ENCODE measurements at places on chromosomes 6 and 20. TPM values are rescaled to one million over a fixed set of nuclear protein-coding genes. Genes with fewer than 3 reads are reported as not detected.
A peak's percentile ranks its signal among the peaks of the same experiment; 100 is the strongest.

Gene SLC17A1
- not detected for polyA plus RNA-seq

Gene LGSN
- not detected for polyA plus RNA-seq

Gene BHLHE23
- polyA plus RNA-seq = 0.16 TPM

Gene ABHD16B
- polyA plus RNA-seq = not detected

Gene PDE7B
- polyA plus RNA-seq = 11.8 TPM

Gene GTSF1L
- not detected for polyA plus RNA-seq

Gene HLA-DQB1
- polyA plus RNA-seq = 4.0 TPM

Gene CHRNA4
- polyA plus RNA-seq = 1.2 TPM

Gene KIFC1
- 16.2 TPM for polyA plus RNA-seq

Gene MAN1A1
- 44.0 TPM for polyA plus RNA-seq

Gene CLDN20
- 1.5 TPM for polyA plus RNA-seq

Gene IL17A
- not detected for polyA plus RNA-seq

GRCh38 chr6:39118921-39119320 is 3.9 kb upstream of the SAYSD1 start:
- DNase-seq = no peak

DNA sequence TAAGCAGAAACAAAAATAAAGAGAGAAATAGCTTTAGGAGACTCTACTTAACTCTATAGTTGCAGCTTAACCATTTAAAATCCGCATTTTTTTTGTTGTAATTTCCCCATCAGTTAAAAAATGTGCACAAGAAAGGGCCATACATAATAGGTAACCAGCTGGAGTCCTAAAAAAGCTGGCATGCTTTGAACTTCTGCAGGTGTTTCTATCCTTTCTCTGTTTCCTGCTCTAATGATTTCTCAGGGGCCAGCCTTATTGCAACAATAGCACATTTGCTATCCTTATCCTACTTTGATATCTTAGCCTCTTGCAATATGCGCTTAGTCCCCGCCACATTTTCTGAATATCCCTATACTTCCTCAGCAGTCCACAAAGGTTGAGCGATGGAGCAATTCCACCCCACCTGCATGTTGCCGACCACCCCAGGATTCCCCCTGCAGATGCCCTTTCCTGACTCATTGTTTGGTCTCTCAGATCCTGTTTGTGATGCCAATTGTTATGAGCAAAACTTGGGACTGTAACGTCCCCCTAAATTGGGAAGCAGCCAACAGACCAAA is 48.5 kb downstream of the TRIM27 start:
- no peak for DNase-seq

- no peak for DNase-seq
Measured at GRCh38 chr6:95866732-95867131, 149.0 kb upstream of the FUT9 start.

DNA sequence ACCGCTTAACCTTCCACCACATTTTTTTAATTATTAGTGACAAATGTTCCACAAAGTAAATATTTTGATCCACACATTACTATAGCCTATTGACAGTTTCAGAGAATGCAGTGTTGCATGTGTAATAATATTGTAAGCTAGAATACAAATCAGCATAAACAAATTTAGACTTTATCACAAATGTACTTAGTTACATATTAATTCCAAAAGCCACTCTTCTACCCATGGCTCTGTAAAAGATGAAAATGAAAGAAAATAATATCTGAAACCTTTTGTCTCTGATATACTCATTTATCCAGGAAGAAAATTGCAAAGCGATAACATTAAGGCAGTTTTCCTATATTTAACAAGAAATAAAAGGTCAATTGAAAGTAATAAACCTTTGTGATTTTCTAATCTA is 954.0 kb upstream of the MAN1A1 start:
- DNase-seq = no peak

GRCh38 chr6:11538052-11538818 is 686 bp downstream of the TMEM170B start:
- DNase-seq = peak; percentile 34

DNA sequence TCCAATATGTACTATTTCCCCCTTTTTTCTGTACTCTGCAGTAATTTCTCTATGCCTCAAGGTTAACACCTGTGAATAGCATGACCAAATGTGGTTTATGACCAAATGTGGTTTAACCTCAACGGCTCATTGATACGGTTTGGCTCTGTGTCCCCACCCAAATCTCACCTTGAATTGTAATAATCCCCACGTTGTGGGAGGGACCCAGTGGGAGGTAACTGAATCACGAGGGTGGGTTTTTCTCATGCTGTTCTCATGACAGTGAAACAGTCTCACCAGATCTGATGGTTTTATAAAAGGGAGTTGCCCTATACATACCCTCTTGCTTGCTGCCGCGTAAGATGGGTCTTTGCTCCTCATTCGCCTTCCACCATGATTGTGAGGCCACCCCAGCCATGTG is 18.7 kb downstream of the DEK start:
- DNase-seq = no peak

DNA sequence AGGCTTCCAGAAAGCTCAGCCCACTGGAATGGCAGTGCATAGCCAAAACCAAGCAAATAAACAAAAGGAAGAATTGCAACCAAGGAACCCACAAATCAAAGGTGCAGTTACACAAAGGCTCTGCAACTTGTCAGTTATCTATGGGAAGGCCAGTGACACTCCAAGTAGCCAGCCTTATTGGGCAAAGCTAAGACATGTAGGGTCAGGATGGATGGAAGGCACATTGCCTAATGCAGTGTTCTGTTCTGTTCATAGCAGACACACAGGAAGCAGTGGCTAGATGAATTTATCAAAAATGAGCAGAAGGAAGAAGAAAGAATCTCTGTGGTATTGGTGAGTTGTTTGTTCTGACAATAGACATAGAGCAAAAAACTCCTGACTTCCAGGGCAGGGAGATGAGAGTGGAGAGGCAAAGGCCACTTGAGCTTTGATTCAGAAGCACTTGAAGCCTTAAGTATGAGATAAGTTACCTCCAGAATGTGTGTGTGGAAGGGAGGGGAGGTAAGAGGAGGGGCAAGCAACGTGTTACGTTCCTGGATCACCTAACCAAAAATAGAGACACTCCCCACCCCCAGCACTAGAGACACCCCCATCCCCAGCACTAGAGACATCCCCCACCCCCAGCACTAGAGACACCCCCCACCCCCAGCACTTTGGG is 57.9 kb upstream of the AKAP12 start:
- no peak for DNase-seq

- no peak for DNase-seq
Measured at GRCh38 chr6:52157301-52157941, 28.8 kb upstream of the IL17A start.

DNA sequence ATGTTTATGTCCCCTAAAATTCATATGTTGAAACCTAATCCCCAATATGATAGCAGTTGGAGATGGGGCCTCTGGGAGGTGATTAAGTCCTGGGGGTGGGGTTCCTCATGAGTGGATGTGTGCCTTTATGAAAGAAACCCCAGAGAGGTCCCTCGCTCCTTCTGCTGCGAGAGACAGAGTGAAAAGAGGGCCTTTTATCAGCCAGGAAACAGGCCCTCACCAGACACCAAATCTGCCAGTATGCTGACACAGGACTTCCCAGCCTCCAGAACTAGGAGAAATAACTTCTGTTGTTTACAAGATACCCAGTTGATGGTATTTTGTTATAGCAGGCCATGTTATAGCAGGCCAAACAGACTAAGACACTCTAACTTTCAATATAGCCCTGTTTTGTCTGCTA is 100.9 kb upstream of the NFATC2 start:
- no peak for DNase-seq

DNA sequence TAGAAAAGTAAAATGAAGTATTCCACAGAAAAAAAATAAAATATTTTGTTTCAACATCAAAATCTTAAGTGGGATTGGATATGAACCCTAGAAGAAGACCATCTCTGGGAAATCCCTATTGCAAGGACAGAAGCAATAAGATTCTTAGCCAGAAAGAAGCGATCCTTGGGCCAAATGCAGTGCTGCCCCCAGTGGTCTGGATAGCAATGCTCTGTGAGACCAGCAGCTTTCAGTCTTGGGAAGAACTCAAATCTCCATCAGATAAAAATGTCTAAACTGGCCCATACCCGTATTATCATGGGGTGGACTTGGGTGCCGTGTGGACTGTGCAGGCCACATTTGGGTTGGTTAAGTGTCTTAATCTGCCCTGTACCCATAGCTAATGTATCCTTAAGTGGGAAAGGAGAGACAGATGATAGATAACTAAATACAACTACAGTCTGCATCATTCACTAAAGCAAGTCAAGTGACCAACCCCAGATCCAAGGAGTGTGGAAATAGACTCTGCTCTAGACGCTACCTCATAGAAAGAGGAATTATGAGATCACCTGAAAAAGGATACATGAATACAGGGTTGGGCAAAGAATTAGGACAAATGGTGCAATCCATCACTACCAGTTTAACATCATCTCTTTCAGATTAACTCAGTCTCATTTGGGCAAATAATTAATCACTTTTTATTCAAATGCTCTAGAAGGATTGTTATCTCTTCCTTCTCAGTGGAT is 38.9 kb upstream of the SNAP25 start:
- DNase-seq = no peak

DNA sequence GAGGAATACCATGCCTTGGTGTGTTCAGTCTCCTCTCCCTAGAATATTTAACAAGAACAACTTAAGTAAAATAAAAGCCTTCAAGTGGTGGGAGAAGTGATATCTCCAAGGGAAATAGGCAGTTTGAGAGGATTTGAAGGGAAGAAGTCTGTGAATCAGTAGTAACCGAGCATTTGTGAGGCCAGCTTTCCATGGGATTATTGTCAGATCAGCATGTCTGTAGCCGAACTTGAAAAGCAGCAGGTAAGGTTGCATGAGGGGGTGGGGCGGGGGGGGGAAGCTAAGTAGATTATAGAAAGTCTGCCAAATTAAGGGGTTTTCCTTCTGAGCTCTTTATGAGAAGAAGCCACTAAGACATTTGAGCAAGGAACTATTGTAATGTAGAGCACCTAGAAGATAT is 92.6 kb downstream of the GRIK2 start:
- DNase-seq = no peak

DNA sequence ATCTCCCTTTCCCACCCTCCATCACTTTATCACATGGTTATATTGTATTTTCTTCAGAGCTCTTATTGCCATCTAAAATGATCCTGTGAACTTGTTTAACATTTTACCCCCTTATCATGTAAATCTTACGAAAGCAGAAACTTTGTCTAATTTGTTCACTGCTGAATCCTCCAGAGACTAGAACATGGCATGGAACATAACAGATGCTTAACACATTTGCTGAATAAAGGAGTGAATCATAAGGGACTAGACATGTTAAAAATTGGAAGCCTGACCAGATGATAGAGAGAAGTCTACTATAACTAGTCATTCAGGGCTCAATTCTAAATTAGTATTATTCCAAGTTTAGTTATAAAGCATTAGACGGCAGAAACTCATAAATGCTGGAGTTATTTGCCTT is 73.3 kb downstream of the MAN1A1 start:
- DNase-seq = no peak

DNA sequence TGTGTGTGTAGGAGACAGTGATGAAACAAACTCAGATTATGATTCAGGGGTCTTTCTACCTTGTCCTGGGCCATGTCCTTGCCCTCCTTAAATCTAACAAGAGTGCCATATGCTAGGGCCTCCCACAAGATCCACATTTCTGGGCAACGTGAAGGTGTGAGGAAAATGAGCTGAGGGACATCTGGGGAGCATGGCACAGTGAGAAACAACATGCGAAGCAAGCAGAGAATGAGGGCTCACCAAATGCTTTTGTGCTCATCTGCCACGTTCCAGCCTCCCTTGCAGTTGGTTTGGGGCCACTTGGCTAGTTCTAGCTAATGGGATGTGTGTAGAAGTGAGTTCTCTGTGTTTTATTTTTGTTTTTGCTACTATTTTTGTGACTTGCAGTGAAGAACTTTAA is 21.4 kb upstream of the RNF182 start:
- DNase-seq = no peak

GRCh38 chr6:11040134-11040533 is 4.0 kb downstream of the ELOVL2 start:
- DNase-seq = no peak

- DNase-seq = peak; percentile 71
Measured at GRCh38 chr6:106927531-106928398, 46.8 kb downstream of the CD24 start.

DNA sequence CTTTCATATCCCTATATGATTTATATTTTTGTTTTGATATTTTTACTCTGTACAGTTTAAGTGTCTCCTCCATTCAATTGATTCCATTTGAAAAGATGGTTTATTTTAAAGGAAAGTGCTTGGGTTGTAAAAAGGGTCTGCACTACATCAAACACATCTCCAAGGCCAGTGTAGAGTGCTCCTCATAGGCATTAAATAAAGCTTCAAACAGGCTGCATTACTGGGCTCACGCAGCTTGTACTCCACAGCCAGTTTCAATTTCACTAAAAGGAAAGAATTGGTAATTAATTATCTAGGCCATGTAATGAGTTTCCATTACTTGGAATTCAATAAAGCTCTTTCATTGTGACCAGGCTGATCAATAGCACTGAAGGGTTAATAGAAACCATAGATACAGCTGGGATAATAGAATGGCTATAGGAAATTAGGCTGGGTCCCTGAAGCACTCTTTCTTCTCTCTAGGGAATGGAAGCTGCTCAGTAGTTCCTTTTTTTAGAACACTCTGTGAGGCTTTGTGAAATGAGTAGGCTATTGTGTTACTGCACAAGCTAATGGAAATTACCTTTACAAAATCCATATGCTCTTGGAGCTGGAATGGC is 442.2 kb downstream of the RNF144B start:
- DNase-seq = no peak

GRCh38 chr6:158356586-158357546 is 44.6 kb downstream of the TULP4 start:
- DNase-seq = no peak

DNA sequence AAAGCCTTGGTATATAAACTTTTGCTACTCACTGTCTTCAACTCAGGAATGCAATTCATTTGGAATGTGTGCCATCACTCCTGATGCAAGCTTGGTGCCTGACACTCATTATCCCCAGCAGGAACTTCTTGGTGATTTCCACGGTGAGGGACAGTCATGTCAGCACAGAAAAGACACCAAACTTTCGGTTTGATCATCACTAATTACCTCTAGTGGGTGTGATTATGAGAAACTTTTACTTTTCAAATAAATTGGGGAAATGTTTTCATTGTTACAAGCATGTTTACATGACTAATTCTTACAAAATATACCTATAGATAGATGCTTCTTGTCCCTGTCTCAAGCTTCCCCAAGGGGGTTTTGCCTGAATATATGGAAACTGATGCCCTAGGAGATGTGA is 40.9 kb downstream of the RPP40 start:
- no peak for DNase-seq

- peak; percentile 88 for DNase-seq
Measured at GRCh38 chr20:645318-646106, 7.5 kb downstream of the SRXN1 start.

GRCh38 chr6:143015300-143015706 is 45.4 kb upstream of the AIG1 start:
- DNase-seq = no peak

GRCh38 chr20:60697252-60697651 is 554.8 kb upstream of the CDH4 start:
- no peak for DNase-seq

GRCh38 chr6:122984393-122984792 is 11.6 kb upstream of the CLVS2 start:
- no peak for DNase-seq

Measured in muscle of arm (tissue), 14 donors.